ENCODE measurements at places on chromosomes 13 and 19. TPM values are rescaled to one million over a fixed set of nuclear protein-coding genes. Genes with fewer than 3 reads are reported as not detected.

The C13orf42 gene
- polyA plus RNA-seq = not detected

The CLDN10 gene
- 63.6 TPM for polyA plus RNA-seq

The PROZ gene
- polyA plus RNA-seq = not detected

The GPR4 gene
- not detected for polyA plus RNA-seq

The PNMA8A gene
- 60.9 TPM for polyA plus RNA-seq

The GEMIN7 gene
- 60.6 TPM for polyA plus RNA-seq

The ZNF135 gene
- polyA plus RNA-seq = 5.3 TPM

The RASAL3 gene
- polyA plus RNA-seq = not detected

The PPP1R13L gene
- not detected for polyA plus RNA-seq

The VAV1 gene
- polyA plus RNA-seq = not detected

The IL17D gene
- polyA plus RNA-seq = 28.4 TPM

The LILRB4 gene
- polyA plus RNA-seq = not detected

The ONECUT3 gene
- polyA plus RNA-seq = not detected

The ZNF649 gene
- polyA plus RNA-seq = 5.6 TPM

The RASGRP4 gene
- polyA plus RNA-seq = not detected

The KL gene
- 0.69 TPM for polyA plus RNA-seq

The TMEM38A gene
- 46.0 TPM for polyA plus RNA-seq

The IRGC gene
- polyA plus RNA-seq = not detected

The KIR3DL1 gene
- not detected for polyA plus RNA-seq

The TMEM91 gene
- 3.3 TPM for polyA plus RNA-seq

The CEACAM7 gene
- not detected for polyA plus RNA-seq

The FGF22 gene
- 0.26 TPM for polyA plus RNA-seq

The ZNF560 gene
- polyA plus RNA-seq = not detected

The ZNF614 gene
- polyA plus RNA-seq = 1.5 TPM

The CEACAM8 gene
- 1.6 TPM for polyA plus RNA-seq

The SYNE4 gene
- polyA plus RNA-seq = 3.4 TPM

Data from Purkinje cell (primary cell).